ENCODE measurements at places on chromosomes 6 and 20. TPM values are rescaled to one million over a fixed set of nuclear protein-coding genes. Genes with fewer than 3 reads are reported as not detected.

DNA sequence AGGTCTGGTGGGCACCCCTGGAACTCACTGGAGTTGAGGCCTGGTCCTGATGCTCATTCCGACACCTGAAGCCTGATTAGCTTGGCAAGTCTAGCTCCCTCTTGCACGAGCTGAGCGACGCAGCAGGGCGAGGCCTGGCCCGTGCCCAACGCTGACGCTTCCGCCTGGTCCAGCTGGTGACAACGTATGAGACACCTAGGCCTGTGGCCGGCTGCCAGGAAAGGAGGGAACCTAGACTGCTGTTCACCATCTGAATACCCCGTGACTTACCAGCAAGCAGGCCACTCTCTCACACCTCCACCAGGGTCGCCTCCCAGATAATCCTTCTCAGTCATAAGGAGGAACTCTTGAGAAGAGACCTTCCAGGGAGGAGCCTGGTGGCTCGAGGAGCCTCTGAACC lies 24.5 kb downstream of the YTHDF1 start:
- DNase-seq: no peak
- H3K27ac ChIP-seq: no peak overlapping the region
- no peaks in the 10 kb centered on the region for H3K4me1 ChIP-seq
- no peak overlapping the region for H3K4me3 ChIP-seq

DNA sequence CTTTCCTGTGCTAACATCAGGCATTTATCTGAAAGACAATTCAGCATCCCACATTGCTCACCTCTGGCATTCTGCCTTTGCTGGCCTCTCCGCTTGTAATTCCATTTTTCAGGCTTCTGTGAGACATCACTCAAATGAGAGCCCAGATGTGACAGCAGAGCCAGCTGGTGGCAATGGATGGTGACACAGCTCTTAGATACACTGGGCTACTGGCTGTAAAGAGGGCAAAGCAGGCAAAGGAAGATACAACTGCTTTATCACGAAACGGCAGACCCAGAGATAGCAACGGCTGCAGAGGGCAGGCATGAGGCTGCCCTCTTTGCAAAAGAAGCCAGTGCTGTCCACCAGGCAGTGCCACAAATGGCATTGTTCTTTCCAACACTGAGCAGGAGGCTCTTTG lies 329.8 kb downstream of the KIF16B start:
- H3K27ac ChIP-seq: no peak overlapping the region
- no peaks in the 10 kb centered on the region for H3K36me3 ChIP-seq
- no peak overlapping the region for H3K4me3 ChIP-seq
- no peaks in the 10 kb centered on the region for H3K27me3 ChIP-seq

DNA sequence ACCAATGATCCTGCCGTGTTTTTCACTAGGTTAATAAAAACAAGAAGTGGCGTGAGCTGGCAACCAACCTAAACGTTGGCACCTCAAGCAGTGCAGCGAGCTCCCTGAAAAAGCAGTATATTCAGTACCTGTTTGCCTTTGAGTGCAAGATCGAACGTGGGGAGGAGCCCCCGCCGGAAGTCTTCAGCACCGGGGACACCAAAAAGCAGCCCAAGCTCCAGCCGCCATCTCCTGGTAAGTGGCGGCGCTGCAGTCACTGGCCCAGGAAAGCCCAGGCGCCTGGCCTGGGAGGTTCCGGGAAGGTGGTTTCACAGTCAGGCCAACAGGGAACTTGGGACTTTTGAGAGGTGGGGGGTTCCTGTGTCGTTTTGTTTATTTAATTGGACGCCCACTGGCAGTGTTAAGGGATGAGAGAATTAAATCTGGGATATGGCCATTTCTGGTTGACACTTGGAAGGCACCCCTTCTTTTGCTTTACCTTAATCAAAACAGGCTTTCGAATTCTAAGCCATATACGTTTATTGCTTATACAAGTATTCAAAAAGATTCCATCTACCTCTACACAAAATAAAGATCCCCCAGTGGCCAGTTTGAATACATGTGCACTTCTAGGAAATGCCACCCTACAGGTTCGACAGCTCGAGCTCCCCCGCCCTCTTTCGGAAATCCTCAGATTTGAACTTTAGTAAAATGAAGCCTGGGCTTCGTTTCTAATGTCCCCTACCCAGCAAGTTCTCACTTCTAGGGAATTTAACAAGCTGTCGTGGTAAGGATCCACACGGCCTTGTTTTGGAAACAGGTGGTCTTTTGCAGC lies 138.9 kb downstream of the TMEM242 start:
- H3K36me3 ChIP-seq: no peaks in the 10 kb centered on the region
- no peak overlapping the region for H3K27ac ChIP-seq
- H3K4me3 ChIP-seq: no peak overlapping the region
- H3K27me3 ChIP-seq: no peaks in the 10 kb centered on the region
- peak; percentile 63 for DNase-seq
- peaks cover 26% of the 10 kb centered on the region for H3K4me1 ChIP-seq

The JPH2 gene
- polyA plus RNA-seq: 94.7 TPM

The ECI2 gene
- 54.9 TPM for polyA plus RNA-seq
